ENCODE measurements at places on chromosomes 7 and 10.

- DNase-seq: no peak
Observed at GRCh38 chr7:31211281-31211680, 129.2 kb downstream of the NEUROD6 start.

- no peak for DNase-seq
Observed at GRCh38 chr10:33381451-33382215, 47.2 kb upstream of the NRP1 start.

DNA sequence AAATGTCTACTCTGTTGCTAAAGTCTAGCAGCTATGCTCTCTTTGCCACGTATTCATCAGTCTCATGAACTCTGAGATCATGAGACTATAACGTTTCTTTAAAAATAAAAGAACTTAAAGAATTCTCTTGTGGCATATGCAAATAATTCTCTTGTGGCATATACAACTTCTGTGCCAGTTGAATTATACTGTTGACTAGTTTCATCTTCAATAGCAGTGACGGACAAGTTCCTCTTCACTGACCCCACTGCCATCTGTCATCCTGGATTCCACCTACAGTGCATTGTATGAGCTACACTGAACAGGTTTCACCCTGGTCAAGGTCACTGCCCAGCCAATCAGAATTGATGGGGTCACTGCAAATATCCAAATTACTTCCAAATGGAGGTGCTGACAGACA is 88.2 kb downstream of the CD36 start:
- DNase-seq: peak; percentile 49

GRCh38 chr7:2873146-2873545 is 29.0 kb upstream of the GNA12 start:
- DNase-seq: peak; percentile 22

DNA sequence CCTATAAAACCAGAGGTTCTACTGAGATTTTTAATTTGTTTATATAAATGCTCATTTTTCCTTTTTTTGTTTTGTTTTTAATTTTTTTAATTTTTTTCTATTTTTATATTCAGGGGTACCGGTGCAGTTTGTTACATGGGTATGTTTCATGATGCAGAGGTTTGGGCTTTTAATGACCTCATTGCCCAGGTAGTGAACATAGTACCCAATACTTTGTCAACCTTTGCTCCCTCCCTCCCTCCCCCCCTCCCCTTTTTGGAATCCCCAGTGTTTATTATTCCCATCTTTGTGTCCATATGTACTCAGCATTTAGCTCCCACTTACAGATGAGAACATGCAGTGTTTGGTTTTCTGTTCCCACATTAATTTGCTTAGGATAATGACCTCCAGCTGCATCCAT is 94.4 kb upstream of the NEBL start:
- DNase-seq: no peak

GRCh38 chr7:80890426-80891258 is 28.2 kb downstream of the SEMA3C start:
- DNase-seq: no peak

GRCh38 chr7:47601119-47601880 is 19.4 kb upstream of the TNS3 start:
- DNase-seq: peak; percentile 43

GRCh38 chr7:37421861-37422500 is 26.7 kb downstream of the ELMO1 start:
- no peak for DNase-seq

DNA sequence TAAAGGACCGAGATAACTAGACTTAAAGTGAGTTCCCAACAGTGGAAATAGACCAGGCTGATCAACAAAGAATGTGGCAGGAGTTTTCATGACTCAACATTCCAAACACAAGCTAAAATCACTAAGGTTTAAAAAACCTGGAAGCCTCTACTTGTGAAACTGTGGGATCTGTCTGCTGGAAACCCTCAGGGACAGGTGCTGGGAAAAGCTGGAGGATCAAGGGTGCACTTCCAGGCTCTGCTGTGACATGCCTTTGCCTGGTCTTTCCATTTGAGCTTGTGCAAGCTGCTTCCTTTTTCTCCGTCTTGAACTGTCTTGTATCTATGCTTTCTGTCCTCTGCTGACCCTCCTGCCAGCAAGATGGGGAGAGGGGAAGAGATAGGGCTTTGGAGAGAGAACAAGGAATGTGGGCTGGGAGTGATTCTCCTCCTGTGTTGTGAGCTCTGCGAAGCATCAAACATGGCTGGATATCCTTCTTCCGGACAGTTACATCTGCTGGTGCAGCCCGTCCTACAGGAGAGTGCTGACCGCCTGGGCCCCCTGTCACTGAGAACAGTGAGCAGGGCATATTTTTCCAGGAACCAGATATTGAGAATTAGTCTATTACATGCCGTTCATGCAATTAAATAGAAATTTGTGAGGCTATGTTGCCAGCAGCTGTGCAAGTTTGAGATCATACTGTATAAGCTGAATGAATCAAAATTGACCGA is 25.5 kb downstream of the ARHGAP22 start:
- peak; percentile 52 for DNase-seq

DNA sequence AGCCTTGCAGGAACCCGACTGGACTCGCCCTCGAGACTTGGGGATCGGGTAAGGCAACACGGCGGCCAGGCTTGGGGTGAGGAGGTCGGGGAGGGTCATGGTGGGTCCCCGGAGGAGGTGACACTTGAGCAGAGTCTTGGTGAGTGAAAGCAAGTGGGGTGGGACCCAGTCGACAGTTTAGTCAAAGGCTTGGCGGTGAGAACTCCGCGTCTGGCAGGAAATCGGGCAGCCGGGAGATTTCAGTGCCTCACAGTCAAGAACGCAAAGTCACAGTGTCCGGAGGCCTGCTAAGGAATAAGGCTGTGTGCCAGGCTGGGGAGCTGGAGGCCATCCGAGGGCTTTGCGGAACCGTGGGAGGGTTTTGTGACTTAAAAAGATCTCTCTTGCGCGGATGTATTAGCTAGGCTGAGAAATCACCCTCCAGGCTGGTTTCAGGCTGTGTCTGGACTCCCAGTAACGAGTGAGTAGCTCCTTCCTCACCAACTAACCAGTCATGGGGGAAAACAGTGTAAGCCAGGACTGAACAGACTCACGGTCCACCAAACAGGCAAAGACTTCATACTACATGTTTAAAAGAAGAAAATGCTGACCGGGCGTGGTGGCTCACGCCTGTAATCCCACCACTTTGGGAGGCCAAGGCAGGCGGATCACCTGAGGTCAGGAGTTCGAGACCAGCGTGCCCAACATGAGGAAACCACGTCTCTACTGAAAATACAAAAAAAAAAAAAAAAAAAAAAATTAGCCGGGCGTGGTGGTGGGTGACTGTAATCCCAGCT is 613 bp downstream of the AP5Z1 start:
- DNase-seq: peak; percentile 74

GRCh38 chr10:125340903-125341302 is 180.5 kb upstream of the CTBP2 start:
- DNase-seq: no peak

DNA sequence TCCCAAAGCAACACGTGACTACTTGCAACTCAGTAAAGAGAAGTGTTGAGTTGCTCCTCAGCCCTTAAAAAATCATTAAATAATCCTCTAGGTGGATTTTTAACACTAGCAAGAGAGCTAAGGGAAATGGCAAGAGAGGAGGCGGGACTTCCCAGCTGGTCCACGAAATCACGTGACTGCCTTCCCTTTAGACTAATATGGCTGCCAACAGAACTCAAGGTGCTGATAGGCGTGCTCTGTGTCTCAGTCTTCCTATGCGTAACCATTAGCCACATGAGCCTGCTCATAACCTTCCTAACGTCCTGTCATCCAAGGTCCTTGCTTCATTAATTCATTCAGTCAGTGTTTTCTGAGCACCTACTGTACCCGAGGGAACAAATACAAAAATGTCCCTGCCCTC is 66.0 kb downstream of the RSU1 start:
- DNase-seq: no peak

GRCh38 chr7:44114586-44115310 is 8.6 kb downstream of the POLD2 start:
- DNase-seq: no peak

DNA sequence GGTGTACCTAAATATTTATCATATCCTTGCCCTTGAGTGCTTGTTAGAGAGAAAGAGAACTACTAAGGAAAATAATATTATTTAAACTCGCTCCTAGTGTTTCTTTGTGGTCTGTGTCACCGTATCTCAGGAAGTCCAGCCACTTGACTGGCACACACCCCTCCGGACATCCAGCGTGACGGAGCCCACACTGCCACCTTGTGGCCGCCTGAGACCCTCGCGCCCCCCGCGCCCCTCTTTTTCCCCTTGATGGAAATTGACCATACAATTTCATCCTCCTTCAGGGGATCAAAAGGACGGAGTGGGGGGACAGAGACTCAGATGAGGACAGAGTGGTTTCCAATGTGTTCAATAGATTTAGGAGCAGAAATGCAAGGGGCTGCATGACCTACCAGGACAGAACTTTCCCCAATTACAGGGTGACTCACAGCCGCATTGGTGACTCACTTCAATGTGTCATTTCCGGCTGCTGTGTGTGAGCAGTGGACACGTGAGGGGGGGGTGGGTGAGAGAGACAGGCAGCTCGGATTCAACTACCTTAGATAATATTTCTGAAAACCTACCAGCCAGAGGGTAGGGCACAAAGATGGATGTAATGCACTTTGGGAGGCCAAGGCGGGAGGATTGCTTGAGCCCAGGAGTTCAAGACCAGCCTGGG is 11.4 kb downstream of the SERPINE1 start:
- DNase-seq: peak; percentile 93

DNA sequence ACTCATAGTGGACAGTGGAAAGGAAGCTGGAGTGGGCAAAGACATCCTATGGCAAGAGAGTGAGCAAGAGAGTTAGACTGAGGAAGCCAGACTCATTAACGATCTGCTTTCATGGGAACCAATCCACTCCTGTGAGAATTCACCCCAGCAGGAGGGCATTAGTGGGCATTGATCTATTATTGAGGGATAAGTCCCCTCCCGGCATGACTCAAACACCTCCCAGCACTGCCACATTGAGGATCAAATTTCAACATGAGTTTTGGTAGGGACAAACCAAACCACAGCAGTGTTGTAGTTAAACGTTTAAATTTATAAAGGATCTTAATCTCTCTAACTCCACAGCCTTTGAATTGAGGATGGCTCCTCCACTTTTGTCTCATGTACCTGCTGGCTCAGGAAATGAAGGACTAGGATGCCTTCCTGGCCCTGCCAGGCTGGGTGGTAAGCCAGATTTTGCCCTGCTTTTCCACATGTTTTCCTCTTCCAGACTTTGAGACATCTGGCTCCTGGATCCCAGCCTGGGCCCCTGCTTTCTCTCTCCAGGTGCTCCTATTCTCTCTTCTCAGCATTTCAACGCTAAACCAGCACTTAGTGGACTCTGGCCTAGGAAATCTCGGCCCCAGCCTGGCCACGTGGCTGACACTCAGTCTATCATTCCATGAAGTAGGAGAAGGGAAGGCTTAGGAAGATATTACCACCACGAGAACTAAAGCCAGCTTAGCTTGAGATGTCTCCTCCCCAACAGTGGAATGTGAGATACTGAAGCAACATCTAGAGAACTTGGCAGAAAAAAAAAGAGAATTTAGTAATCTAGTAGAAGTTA is 96.5 kb upstream of the PIP4K2A start:
- no peak for DNase-seq

DNA sequence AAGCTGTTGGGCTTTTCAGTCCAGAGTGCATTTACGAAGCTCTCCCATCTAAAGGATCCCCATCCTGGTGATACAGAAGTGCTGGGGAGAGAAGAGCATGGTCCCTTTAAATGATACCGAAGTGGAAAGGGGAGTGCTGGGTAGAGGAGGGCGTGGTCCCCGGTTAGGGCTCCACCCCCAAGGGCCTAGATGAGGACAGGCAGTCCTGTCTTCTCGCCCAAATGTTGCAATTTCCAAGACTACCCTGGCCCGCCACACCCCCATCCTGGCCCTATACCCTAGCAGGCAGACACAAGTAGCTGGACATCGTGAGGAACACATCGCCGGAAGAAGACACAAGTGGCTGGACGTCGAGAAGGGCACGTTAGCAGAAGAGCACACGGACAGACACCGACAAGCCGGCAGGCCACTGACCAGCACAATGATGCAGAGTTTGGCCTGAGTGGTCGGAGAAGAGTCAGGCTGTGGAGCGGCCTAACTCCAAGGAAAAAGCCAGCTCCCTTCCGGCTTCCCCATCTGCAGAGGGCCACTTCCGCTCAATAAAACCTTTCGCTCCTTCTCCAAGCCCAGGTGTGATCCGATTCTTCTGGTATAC is 439.5 kb upstream of the NRP1 start:
- no peak for DNase-seq

GRCh38 chr7:81662531-81662930 is 107.3 kb downstream of the HGF start:
- no peak for DNase-seq

DNA sequence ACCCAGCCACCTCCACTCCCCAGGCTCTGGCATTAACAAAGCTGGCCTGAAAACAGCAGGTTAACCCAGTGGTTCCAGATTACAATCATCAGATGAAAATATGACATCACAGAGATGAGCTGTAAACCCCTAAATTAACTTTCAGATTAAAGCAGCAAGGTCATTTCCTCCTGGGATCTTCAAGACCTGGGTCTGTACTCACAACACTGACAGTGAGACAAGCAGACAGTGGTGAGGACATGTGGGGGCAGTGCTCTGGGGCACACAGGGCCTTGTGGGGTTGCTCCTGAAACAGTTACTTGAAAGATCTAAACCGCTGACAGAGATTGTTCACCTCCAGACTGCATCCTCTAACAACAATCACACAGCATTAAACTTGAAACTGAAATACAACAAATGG is 134.1 kb downstream of the ZNF438 start:
- no peak for DNase-seq

- DNase-seq: no peak
Observed at GRCh38 chr10:78916227-78916626, 152.5 kb upstream of the ZMIZ1 start.

- DNase-seq: no peak
Observed at GRCh38 chr10:109895095-109895818, 28.1 kb downstream of the XPNPEP1 start.

DNA sequence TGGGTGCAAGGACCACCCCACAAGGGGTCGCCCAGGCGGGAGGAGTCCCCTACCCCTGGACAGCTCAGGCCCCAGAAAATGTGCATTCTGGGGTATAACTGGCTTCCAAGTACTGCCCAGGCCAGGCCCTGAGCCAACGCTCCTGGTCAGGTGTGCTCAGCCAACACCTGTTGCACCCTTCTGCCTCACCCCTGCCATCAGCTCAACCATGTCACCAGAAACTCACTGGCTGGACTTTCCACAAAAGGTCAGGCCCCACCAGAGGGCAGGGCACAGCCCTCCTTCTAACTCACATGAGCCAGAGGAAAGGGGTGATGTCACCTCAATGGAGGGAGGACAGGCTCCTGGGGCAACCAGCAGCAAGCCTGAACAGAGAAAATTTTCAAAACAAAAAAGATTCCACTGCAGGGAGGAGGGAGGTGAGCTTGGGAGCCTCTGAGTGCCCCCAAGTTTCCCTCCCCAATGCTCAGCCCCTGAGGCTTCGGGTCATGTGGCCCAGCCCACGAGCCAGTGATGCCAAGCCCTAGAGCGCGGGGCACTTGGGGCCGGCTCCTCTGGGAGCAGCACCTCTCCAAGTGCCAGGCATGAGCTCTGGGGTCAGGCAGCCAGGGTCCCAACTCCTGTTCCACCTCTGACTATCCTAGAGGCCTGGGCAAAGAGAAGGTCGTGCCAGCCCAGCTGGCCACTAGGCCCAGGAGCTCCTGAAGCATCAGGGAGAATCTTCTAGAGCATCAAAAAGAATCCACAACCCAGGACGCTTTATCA is 2.2 kb downstream of the OGDHL start:
- no peak for DNase-seq
